ENCODE measurements at places on chromosomes 5 and 9. TPM values are rescaled to one million over a fixed set of nuclear protein-coding genes. Genes with fewer than 3 reads are reported as not detected.

DNA sequence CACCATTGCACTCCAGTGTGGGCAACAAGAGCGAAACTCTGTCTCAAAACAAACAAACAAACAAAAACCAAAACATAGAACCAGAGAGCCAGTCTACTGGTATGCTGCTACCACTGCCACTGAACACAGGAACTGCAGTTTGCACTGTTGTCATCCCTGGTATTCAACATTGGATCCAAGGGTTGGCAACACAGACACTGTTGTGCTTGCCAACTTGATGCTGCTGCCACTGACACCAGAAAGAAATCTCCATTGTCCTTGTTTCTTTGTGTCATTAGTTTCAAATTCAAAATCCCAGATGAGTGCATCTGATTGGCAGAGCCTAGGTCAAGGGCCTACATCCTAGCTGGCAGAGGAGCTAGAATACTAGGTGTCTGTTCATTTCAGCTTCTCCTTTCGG is 16.2 kb downstream of the HINT1 start:
- no peaks in the 10 kb centered on the region for H3K4me1 ChIP-seq
- no peak overlapping the region for H3K4me3 ChIP-seq
- no peaks in the 10 kb centered on the region for H3K36me3 ChIP-seq
- H3K27ac ChIP-seq = no peak overlapping the region
- no peaks in the 10 kb centered on the region for H3K27me3 ChIP-seq
- no peak for DNase-seq

The CYLC2 gene
- not detected for total RNA-seq

The MCTP1 gene
- total RNA-seq = 0.51 TPM

- no peaks in the 10 kb centered on the region for H3K36me3 ChIP-seq
- H3K4me3 ChIP-seq = no peak overlapping the region
- DNase-seq = no peak
- H3K27ac ChIP-seq = no peak overlapping the region
- H3K27me3 ChIP-seq = no peaks in the 10 kb centered on the region
Measured at GRCh38 chr9:72044095-72044494, 16.3 kb downstream of the C9orf57 start.

- H3K4me1 ChIP-seq = no peaks in the 10 kb centered on the region
- no peak for DNase-seq
Measured at GRCh38 chr9:7756088-7756487, 43.5 kb downstream of the DMAC1 start.

GRCh38 chr5:166938071-166938470 is 1353.4 kb upstream of the WWC1 start:
- H3K36me3 ChIP-seq = no peaks in the 10 kb centered on the region
- no peaks in the 10 kb centered on the region for H3K4me1 ChIP-seq

The SEMA6A gene
- total RNA-seq = not detected

GRCh38 chr5:83552275-83552674 is 80.7 kb downstream of the VCAN start:
- no peak overlapping the region for H3K27ac ChIP-seq
- no peaks in the 10 kb centered on the region for H3K27me3 ChIP-seq
- H3K4me1 ChIP-seq = no peaks in the 10 kb centered on the region

- no peak for DNase-seq
- no peak overlapping the region for H3K27ac ChIP-seq
- peaks cover 10% of the 10 kb centered on the region for H3K36me3 ChIP-seq
- H3K4me1 ChIP-seq = peaks cover 73% of the 10 kb centered on the region
- no peak overlapping the region for H3K4me3 ChIP-seq
- H3K27me3 ChIP-seq = no peaks in the 10 kb centered on the region
Measured at GRCh38 chr5:62317810-62318209, 11.8 kb downstream of the KIF2A start.

The STC2 gene
- 2.1 TPM for total RNA-seq

- no peak overlapping the region for H3K27ac ChIP-seq
- no peak overlapping the region for H3K4me3 ChIP-seq
Measured at GRCh38 chr5:122264610-122265009, 47.4 kb upstream of the SNCAIP start.

GRCh38 chr9:5633243-5633642 is 4.3 kb downstream of the RIC1 start:
- H3K27me3 ChIP-seq = no peaks in the 10 kb centered on the region
- peaks cover 10% of the 10 kb centered on the region for H3K4me1 ChIP-seq
- H3K4me3 ChIP-seq = no peak overlapping the region
- H3K36me3 ChIP-seq = no peaks in the 10 kb centered on the region

DNA sequence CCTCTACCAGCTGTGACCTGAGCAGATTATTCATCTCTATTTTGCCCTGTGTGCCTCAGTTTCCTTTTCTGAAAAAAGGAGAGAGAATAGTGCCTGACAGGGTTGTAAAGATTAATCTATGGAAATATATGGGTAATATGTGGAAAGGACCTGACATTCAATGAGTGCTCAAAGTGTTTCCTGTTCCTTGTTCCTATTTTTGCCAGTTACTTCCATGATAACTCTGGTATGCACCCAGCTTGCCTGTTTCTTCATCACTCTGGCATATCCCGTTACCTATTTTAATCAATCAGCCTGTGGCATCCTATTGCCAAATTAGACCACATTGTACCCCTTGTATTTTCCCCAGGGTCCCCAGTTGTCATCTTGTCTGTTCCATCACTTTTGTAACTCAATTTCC is 3.6 kb upstream of the ARAP3 start:
- no peaks in the 10 kb centered on the region for H3K27me3 ChIP-seq
- H3K27ac ChIP-seq = no peak overlapping the region
- H3K36me3 ChIP-seq = no peaks in the 10 kb centered on the region
- H3K4me1 ChIP-seq = peaks cover 27% of the 10 kb centered on the region

DNA sequence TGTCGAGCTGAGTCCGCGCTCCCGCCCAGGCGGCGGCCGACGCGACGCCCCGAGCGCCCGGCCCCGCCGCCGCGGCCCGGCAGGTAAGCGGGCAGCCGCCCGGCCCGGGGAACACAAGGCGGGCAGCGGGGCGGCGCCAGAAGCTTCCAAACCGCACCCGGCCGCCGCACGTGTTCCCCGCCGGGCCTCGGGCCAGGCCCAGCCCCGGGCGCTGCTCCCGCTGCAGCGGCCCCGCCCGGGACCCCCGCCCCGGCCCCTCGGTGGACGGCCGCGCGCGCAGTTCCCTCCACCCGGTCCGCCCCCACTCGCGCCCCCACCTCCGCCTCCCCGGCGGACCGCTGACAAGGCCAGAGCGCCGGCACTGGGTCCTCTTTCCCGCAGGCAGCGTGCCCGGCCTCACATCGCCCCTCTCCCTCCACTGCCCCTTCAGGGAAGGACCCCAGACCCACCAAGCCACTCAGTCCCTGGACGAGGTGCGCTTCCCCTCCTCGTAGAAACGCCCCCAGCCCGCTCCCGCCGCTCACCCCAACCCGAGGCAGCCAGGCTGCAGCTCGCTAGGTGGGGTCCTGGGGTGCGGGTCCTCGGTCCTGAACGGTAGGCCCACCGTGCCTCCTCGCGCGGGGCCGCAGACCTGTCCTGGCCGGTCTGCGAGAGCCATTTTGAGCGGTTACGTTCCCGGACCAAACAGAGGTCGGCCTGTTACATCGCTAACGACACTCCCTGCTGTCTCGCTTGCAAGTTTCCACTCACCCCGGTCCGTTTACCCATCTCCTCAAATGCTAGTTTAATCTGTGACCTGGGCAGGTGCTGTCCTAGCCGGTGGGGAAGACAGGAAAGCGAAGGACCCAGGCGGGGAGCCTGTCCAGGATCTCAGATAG is 475 bp downstream of the WDR5 start:
- H3K27me3 ChIP-seq = no peaks in the 10 kb centered on the region
- peaks cover 32% of the 10 kb centered on the region for H3K4me1 ChIP-seq

- DNase-seq = no peak
- peaks cover 34% of the 10 kb centered on the region for H3K4me1 ChIP-seq
- H3K36me3 ChIP-seq = no peaks in the 10 kb centered on the region
- H3K27me3 ChIP-seq = no peaks in the 10 kb centered on the region
- no peak overlapping the region for H3K4me3 ChIP-seq
Measured at GRCh38 chr5:56080375-56081052, 85.8 kb upstream of the IL6ST start.

DNA sequence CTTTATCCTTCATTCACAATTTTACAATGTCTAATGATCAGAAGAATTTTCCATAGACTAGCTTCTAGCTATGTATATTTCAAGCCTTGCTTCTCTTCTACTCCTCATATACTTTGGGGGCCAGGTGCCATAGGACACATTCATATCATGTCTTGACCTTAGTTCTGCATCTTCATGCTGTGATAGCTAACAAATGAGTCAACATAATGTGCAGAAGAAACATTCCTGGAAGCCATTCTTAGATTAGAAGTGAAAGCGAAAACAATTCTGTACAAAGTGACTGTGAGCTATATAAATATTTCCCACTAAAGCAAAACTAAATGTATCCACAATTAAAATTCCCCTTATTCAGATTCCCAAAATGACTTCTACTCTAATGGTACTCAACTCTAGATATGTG is 320.2 kb upstream of the NREP start:
- no peaks in the 10 kb centered on the region for H3K4me1 ChIP-seq
- no peak overlapping the region for H3K4me3 ChIP-seq
- no peaks in the 10 kb centered on the region for H3K27me3 ChIP-seq
- no peak overlapping the region for H3K27ac ChIP-seq
- no peak for DNase-seq

DNA sequence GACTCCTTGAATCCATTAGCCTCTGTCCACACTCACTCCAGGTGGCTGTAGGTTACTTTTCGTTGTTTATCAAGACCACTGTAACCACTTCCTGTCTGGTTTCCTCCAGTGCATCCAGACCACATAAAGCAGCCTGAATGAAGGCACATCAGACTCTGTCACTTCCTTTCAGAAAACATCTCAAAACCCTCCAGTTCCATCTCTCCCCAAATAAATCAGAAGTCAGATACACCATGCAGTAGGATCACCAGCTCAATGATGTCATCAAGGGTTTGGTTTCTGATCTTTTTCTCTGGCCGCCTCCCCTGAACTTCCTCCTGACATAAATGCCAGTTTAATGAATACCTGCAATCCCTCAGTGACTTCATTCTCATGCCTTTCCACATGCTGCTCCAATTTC is 161.2 kb downstream of the ZNF462 start:
- no peak for DNase-seq
- H3K4me1 ChIP-seq = no peaks in the 10 kb centered on the region
- no peaks in the 10 kb centered on the region for H3K36me3 ChIP-seq
- H3K4me3 ChIP-seq = no peak overlapping the region
- no peaks in the 10 kb centered on the region for H3K27me3 ChIP-seq

The PPP1R26 gene
- 0.84 TPM for total RNA-seq

DNA sequence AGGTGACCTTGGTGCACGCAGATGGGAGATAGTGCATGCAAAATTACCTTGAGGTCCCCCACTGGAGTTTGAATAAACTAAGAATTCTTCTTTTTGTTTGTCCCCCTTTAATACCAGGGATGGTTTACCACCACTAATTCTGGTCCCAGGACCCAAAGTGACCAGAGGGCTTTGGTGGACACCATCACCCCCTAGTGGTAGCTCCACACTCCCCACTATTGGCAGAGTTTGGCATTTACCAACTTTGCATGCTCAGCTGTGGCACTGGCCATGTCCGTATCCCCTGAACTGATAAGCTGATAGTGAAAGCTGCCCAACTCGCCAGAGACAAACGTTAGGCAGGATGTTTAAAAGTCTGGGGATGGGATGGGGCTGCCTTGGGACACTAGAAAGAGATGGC is 3.3 kb downstream of the ASTN2 start:
- peaks cover 9% of the 10 kb centered on the region for H3K27me3 ChIP-seq
- H3K4me1 ChIP-seq = no peaks in the 10 kb centered on the region
- no peak overlapping the region for H3K27ac ChIP-seq
- H3K4me3 ChIP-seq = no peak overlapping the region
- no peak for DNase-seq

DNA sequence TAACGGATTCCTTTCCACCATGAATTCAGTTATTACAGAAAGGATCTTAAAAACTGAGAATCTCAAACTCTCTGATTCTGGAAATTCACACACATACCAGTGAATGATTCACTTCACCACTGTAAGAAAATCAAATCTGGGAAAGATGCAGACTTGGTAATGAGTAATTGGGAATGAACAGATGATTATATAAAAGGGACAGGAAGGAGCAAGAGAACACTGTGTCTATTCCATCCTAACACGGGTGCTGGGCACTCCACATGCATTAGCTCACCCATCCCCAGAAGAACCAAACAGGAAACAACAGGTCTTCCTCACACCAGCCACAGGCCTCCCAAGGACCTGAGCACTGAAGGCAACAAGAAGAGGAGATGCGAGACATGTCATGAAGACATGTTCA is 74.8 kb upstream of the ZNF622 start:
- H3K27me3 ChIP-seq = no peaks in the 10 kb centered on the region
- no peak overlapping the region for H3K4me3 ChIP-seq
- H3K36me3 ChIP-seq = no peaks in the 10 kb centered on the region
- DNase-seq = no peak
- no peaks in the 10 kb centered on the region for H3K4me1 ChIP-seq

The BARHL1 gene
- total RNA-seq = not detected

- peaks cover 13% of the 10 kb centered on the region for H3K27me3 ChIP-seq
- H3K27ac ChIP-seq = no peak overlapping the region
- H3K4me1 ChIP-seq = no peaks in the 10 kb centered on the region
- no peak overlapping the region for H3K4me3 ChIP-seq
Measured at GRCh38 chr9:126699401-126699881, 85.7 kb downstream of the LMX1B start.

The HACD4 gene
- 4.4 TPM for total RNA-seq

DNA sequence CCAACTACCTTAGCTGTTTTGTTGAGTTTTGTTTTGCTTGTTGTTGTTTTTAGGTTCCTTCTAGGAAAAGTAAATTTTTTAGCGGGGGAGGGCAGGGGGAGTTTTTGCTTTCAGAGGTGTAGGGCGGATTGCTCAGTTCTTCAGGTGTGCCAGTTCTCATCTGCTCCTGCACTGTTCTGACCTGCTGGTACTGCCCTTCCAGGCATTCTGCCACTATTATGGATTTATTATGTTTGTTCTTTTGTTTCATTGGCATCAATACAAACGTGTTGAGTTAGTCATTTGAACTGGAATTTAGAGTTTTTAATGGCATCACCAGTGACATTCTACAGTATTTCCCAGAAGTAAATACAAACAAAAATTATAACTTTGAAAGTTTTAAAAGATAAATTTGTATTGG is 26.0 kb downstream of the ERCC6L2 start:
- H3K36me3 ChIP-seq = no peaks in the 10 kb centered on the region
- no peak overlapping the region for H3K27ac ChIP-seq
- no peaks in the 10 kb centered on the region for H3K27me3 ChIP-seq
- no peak overlapping the region for H3K4me3 ChIP-seq
- no peak for DNase-seq

GRCh38 chr5:59151162-59151889 is 568.5 kb downstream of the RAB3C start:
- H3K4me1 ChIP-seq = peaks cover 10% of the 10 kb centered on the region
- no peak for DNase-seq
- H3K36me3 ChIP-seq = no peaks in the 10 kb centered on the region
- H3K27ac ChIP-seq = no peak overlapping the region
- no peak overlapping the region for H3K4me3 ChIP-seq
- no peaks in the 10 kb centered on the region for H3K27me3 ChIP-seq

GRCh38 chr5:137281201-137281600 is 217.9 kb downstream of the SPOCK1 start:
- DNase-seq = no peak
- H3K4me3 ChIP-seq = no peak overlapping the region
- no peaks in the 10 kb centered on the region for H3K27me3 ChIP-seq
- H3K4me1 ChIP-seq = no peaks in the 10 kb centered on the region
